IMR-90 (cell line): ENCODE measurements at places on chromosomes 7 and 10. TPM values are rescaled to one million over a fixed set of nuclear protein-coding genes. Genes with fewer than 3 reads are reported as not detected.

Gene NUTM2E
- not detected in 2 replicates for total RNA-seq

Gene OR2A42
- total RNA-seq, result not detected in 2 replicates

Gene CISD1
- 25.8 and 34.6 TPM in 2 replicates for total RNA-seq

Gene AQP1
- total RNA-seq, result 0.18 and 0.28 TPM in 2 replicates

Gene CYP2W1
- not detected in 2 replicates for total RNA-seq

Gene PTPN20
- total RNA-seq, result not detected in 2 replicates

Gene GDF2
- total RNA-seq, result under 0.01 TPM in 1 of 2 replicates, not detected in the other

Gene EPHA1
- total RNA-seq, result not detected in 2 replicates

Gene MSS51
- 1.1 TPM in 2 replicates for total RNA-seq

Gene PLXNA4
- under 0.01 TPM in 2 replicates for total RNA-seq

GRCh38 chr10:19941206-19941880 lies 125.1 kb downstream of the PLXDC2 start:
- DNase-seq, result no peak

- DNase-seq, result no peak
Observed at GRCh38 chr7:1725199-1725690, 55.2 kb downstream of the ELFN1 start.

- DNase-seq, result no peak
Observed at GRCh38 chr10:21385536-21385935, 139.9 kb downstream of the SKIDA1 start.

- DNase-seq, result no peak
Observed at GRCh38 chr10:119309423-119309770, 102.0 kb downstream of the GRK5 start.

- no peak for DNase-seq
Observed at GRCh38 chr7:118793582-118793981, 569.1 kb downstream of the ANKRD7 start.

DNA sequence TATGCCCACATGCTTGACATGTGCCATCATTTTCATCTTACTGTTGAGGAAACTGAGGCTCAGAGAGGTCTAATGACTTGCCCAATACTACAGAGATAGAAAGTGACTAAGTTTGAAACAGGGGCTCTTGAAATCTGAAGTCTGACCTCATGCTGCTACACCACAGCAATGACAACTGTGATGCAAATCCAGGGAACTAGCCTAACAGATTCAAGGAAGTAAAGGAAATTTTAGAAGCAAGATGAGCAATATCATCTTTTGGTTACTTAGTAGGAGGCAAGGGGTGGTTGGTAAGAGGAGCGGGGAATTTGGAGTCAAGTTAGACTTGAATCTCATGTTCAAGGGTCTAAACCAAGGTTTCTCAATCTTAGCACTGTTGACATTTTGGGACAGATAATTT lies 26.3 kb upstream of the OSBPL3 start:
- DNase-seq, result no peak

DNA sequence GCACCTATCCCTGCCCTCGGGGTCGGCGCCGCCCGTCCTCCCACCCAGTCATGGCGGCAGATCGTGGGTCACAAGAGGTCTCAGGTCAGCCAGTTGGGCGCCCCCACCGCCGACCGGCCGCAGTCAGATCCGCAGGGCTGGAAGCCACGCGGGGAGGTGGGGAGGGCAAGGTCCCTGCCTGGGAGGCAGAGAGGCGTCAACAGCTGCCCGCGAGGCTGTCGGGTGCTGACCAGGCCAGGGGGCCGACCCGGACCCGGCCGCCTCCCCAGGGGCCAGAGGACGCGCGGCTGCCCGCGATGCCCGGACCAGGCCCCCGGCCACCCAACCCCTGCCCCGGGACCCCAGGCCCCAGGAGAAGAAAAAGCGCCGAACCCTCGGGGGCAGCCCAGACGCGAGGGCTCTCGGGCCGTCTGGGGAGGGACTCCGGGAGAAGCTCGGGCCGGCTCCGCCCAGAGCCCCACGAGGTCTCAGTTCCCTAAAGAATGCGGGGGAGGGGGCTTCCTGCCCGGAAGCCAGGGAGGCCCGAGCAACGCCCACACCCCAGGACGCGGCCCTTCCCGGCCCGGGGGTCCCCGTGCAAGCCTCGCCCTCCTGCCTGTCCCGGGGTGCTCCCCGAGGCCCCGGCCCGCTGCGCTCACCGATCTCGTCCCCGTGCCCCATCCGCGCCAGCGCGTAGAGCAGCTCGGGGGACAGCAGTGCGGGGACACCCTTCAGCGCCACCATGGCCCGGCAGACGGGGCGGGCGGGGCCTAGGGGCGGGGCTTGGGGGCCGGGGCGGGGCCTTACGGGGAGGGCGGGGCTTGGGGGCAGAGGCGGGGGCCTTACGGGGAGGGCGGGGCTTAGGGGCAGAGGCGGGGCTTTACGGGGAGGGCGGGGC lies at the start of gene FUOM:
Gene FUOM, minus strand, starts transcription at position 735 of the 877 bp plus-strand sequence. Its CDS starts 12 bp downstream, at position 723.
- peak; percentile 29 for DNase-seq

- DNase-seq, result no peak
Observed at GRCh38 chr7:43078794-43079193, 33.7 kb upstream of the HECW1 start.

- DNase-seq, result no peak
Observed at GRCh38 chr7:48011323-48011722, 17.6 kb downstream of the SUN3 start.

DNA sequence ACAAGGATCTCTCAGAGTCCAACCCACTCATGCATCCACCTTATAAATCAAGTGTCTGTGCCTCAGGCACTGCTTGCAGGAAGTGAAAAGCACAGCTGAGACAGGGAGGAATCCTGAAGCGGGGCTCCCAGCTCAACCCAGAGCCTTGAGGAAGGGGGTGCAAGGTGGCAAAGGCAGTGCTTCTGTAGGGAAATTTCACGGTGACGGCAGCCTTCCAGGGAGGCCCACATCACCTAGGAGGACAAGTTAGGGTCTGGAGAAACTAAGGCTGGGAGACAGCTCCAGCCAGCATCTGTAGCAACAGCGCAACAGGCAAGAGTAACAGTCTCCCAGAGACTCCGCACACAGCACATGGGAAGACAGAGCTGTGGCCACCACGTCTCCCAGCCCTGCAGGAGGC lies 2.7 kb downstream of the AOC1 start:
- DNase-seq, result no peak

DNA sequence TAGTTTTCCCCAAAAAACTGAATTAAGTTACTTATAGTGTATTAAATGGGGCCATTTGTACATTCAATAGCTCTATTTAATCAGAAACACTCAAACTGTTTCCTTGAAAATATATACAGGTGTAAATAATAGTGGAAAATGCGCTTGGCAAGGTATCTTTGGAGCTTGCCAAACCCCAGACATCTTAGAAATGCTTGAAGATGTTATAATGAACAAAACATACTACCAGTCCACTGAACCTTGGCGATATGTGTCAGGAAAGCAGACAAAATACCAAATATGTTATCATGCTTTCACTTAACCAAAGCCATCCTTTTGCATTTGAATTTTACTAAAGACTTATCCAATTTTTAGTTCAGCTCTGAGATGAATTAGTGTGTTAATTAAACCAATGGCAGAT lies 352.7 kb upstream of the SEMA3A start:
- DNase-seq, result no peak

DNA sequence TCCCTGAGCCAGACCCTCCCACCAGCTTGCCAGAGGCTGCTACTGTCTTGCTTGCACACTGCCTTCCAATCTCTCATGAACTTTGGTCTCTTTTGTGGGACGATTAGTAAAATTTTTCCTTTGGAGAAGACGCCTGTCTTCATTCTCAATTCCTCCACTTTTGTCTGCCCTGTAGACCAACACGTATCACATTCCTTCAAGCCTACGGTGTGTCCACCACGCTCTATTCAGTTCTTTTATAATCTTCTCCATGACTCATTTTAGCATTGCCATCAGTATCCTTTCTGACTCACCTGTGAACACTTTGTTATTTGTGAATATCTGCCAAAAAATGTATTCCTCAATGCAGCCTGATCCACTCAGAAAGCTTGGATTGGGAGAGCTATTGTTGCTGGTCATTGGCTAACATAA lies 1.4 kb downstream of the GIMAP5 start:
- DNase-seq, result no peak

GRCh38 chr7:128710481-128710880 lies 28.7 kb upstream of the CALU start:
- DNase-seq, result no peak

- no peak for DNase-seq
Observed at GRCh38 chr7:48004638-48005037, 24.3 kb downstream of the SUN3 start.

DNA sequence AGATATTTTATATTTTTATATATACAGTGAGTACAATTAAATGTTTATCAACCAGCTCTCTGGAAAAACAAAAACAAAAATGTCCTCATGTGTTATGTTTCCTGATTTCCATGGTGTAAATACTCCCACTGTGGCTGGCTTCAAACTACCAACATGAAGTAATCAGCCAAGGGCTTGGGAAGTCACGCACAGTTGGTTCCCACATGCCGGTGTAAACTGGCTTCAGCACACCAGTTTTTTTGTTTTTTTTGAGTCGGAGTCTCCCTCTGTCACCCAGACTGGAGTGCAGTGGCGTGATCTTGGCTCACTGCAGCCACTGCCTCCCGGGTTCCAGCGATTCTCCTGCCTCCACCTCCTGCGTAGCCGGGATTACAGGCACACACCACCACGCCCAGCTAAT lies 11.8 kb downstream of the OSBPL3 start:
- no peak for DNase-seq

DNA sequence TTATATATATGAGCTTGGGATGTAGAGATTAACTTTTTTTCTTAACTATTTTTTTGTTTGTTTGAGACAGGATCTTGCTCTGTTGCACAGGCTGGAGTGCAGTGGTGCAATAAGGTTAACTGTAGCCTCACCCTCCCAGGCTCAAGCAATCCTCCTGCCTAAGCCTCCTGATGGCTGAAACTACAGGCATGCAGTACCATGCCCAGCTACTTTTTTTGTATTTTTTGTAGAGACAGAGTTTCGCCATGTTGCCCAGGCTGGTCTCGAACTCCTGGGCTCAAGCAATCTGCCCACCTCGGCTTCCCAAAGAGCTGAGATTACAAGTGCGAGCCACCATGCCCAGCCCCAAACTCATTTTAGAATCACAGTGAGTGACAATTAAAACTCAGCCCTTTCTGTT lies 105.2 kb downstream of the CUBN start:
- DNase-seq, result no peak
